Activated effector memory CD4-positive, alpha-beta T cell treated with Interleukin-2 at 50 U/mL for 16 hours (primary cell): ENCODE measurements at places on chromosomes 2 and 18.

- no peak for DNase-seq
These were observed 415.1 kb upstream of the MAP2 start for GRCh38 chr2:209008636-209009287.

GRCh38 chr18:56825321-56825720, 174.2 kb downstream of the WDR7 start:
- DNase-seq: no peak

DNA sequence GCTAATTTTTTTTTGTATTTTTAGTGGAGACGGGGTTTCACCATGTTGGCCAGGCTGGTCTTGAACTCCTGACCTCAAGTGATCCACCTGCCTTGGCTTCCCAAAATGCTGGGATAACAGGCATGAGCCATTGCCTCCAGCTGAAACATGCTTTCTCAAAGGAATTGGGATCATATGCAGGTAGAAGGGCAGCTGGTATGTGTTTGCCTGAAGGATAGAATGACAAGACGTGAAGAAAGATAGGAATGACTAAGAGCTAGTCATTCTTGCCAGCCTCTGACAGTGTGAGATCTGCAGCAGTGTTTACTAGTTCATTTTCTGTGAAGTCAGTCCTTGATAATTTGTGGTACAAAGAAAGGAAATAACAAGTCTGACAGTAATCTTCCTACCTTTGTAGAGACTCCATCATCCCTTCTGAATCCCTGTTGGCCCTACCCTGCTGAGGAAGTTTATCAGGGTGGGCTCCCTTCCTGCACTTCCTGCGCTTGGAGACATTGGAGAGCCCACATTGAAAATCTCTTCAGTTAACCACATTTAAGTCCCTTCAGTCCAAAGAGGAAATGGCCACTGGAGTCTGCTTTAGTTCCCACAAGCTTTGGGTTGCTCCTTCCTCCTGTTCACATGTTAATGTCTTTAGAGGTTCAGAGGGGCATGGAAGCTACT, 14.7 kb downstream of the CFLAR start:
- peak; percentile 28 for DNase-seq

DNA sequence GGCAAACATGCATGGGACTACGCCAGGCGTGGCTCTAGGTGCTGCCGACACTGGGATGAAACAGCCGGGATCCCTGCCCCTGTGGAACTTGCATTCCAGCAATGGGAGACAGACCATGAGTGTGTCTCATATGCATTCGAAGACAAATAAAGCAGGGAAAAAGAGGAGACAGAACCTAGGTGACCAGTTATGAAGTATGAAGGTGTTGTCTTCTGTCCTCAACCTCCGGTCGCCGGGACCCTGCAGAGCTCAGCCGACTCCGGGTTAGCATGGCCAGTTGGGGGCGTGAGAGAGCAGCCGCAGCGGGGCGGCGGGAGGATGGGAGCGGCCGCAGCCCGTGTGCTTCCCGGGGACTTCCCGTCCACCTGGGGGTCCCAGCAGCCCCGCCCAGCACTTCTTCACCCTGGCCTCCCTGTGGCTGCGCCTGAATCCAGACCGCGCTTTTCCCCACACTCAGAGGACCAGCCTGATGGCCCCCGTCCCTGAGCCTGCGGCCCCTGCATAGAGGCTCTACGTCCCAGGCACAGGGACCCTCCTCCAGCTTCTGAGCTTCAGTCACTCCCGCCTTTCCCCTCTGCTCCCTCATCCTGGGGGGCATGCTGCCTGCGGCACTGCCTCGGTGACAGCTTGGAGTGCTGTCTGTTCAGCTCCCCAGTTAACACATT, 11.4 kb downstream of the ID2 start:
- DNase-seq: no peak

DNA sequence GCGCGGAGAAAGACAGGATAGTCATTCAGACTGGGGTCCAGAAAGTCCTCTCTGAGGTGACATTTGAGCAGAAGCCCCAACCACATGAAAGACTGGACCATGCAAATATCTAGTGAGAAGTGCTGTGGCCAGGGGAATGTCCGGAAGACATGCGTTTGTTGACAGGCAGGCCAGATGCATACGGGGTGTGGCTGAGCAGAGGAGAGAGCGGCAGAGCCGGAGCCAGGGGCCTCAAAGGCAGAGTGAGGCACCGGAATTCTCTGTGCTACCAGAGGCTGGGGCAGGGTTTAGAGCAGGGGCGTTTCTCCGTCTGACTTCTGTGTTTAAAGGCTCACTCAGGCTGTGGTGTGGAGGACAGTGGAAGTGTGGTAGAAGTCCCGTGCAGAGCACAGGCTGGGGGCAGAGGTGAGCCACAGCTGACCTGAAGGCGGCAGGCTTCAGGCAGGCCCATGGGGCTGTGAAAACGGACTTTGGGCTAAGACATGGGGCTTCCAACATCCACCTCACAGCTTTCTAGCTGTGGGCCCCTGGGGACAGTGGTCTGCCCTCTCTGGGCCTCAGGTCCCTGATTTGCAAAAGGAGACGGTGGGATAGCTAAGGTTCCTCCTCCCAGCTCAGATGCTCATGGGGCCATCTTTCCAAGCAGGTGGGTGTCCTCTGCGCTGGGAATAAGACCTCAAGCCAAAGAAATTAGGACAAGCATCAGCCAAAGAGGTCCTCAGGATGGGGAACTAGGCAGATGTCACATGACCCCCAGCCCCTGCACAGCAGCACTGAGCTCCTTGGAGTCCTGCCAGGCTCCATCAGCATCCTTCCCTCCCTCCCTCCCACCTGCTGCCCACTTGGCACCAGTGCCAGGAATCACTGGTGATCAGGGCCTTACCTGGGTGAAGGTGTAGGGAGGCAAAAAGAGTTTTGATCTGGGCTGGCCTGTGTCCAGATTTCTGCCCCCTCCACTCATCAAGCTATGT, 11.2 kb downstream of the RUFY4 start:
- DNase-seq: no peak

- DNase-seq: no peak
These were observed 49.3 kb upstream of the ANKRD44 start for GRCh38 chr2:197359859-197360258.

DNA sequence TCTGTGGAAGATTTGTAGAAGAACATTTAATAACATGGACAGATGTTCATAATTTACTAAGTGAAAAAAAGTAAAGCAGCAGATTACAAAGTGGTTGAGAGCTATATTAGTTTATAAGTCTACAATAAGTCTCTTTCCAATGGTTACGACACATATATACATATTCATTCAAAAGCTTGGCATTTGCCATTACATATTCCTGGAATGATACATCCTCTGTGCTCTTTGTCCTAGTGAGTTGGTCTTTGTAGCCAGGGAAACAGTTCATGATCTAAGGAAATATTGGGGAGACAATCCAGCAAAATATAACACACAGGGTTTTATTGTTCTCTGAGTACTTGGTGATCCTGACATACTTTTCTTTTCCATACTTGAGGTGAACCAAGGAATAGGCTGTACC, 32.5 kb upstream of the SOS1 start:
- DNase-seq: no peak

DNA sequence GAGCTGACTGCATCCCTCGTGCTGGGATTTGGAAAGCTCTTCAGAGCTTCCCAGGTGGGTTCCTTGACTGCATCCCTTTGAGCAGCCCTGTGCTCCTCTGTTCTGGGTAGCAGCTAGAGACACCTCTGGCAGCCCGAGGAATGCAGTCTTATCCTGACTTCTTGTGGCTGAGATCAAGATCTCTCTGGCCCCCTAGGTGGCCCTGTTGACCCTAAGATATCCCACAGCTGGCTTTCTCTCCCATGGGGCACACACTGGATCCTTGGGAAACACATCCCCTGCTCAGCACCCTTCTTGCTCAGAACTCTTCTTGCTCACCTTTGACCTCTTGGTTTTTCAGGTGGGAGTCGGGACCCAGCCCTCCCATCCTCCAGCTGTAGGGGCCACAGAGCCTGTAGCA, 237.2 kb downstream of the TSN start:
- DNase-seq: no peak

DNA sequence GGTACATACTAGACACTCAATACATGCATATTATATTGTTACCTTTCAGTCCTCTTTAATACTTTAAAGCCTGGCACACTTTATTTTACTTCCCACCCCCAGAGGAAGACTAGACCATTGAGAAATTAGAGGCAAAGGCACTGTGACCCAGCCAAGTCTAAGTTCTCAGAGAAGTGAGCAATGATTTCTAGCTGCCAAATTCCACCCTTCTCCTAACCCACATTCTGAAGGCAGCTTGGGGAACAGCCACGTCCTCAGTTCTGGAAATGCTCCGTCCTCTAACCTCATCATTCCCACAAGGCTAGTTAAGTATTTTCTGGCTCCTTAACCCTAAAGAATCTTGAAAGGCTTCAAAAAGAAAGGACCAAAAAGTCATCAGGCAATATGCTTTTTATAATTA, 86.6 kb downstream of the COL5A2 start:
- DNase-seq: no peak

DNA sequence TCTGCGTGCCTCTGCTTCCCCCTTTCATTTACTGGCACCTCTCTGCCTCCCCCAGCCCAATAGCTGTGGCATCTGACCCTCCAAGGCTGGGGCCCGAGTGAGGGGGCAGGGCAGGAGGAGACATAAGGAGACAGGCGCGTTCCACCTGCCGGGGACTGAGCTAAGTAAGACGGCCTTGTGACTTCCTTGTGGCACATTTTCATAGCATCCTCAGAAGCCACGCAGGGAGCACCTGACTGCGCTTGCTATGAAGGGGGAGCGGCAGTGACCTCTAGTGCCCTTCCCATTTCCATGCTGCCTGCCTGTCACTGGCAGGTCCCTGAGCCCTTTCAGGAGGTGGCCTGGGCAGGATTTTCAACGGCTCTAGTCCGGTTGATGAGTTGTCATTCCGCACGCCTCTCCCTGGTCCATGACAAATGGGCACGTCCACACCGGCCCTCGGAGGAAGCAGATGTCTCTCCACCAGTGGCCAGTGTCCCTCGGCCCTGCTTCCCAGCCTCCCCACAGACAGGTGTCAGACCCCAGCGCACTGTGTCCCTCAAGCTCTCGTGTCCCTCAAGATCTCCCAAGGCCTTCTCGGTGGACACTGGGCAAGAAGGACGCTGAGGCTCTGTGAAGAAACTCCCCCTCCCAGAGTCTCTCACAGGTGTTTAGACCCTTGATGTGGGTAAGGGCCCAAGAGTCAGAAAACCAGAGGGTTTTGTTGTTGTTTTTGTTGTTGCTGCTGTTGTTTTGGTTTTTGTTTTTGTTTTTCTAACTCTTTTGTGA, 42.7 kb downstream of the CYP26B1 start:
- no peak for DNase-seq

DNA sequence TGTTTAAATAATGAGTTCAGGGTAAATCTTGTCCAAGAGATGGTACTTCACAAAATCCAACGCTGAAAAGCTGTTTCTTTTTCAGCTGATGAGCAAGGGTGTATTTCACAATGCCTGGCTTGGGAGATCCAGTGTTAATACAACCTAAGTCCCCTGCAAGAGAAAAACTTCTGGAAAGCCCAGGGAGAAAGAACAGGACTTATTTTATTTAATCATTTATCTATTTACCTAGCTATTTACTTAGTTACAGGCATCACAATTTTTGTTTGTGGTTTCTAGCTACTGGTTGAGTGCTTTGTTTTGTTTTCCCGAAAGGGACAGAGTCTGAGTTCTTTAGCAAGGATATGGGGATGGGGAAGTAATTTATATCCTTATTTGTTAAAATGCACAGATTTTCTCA, 598.2 kb upstream of the SYT4 start:
- no peak for DNase-seq

DNA sequence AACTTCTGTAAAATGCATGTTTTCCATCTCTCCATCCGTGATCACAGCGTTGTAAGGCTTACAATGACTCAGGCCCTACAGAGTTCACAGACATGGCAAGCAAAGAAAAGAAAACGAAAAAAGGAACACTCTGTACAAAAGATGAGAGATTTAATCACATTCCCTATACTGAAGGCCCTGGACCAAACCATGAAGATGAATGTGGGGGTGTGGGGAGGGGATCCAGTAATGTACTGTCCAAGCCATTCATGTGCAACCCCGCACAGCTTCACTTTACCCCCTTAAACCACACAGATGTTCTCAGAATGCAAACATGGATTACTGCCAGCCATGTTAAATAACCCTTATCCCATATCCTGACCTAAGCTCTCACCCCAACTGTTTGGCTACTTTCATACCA, 391.1 kb downstream of the NCKAP5 start:
- DNase-seq: no peak

DNA sequence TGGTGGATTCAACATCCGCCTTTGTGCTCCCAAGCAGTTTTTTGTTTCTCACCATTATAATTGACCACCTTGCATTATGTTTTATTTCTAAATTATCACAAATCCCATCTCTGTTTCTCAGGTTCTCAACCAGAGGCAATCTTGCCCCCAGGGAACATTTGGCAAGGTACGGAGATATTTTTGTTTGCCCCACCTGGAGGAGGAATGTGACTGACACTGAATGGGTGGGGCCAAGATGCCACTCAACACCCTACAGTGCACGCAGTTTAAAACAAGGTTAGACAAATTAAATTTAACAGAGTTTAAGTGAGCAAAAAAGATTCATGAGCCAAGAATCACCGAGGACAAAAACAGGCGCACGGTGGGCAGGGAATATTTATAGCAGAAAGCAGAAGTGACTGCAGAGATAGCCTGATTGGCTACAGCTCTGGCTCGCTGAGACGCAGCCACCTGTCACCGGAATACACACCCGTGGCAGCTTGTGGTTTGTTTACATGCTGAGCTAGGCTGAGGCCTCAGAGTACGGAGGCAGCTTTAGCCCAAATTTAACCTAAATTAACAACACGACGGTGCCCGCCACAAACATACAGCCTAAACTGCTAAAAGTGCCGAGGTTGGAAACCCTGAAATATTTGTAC, 150.0 kb upstream of the ALKAL2 start:
- DNase-seq: peak; percentile 65

GRCh38 chr2:86039963-86040655, 65.6 kb downstream of the POLR1A start:
- DNase-seq: no peak

- no peak for DNase-seq
These were observed 97.5 kb downstream of the LDLRAD4 start for GRCh38 chr18:13316063-13316462.

DNA sequence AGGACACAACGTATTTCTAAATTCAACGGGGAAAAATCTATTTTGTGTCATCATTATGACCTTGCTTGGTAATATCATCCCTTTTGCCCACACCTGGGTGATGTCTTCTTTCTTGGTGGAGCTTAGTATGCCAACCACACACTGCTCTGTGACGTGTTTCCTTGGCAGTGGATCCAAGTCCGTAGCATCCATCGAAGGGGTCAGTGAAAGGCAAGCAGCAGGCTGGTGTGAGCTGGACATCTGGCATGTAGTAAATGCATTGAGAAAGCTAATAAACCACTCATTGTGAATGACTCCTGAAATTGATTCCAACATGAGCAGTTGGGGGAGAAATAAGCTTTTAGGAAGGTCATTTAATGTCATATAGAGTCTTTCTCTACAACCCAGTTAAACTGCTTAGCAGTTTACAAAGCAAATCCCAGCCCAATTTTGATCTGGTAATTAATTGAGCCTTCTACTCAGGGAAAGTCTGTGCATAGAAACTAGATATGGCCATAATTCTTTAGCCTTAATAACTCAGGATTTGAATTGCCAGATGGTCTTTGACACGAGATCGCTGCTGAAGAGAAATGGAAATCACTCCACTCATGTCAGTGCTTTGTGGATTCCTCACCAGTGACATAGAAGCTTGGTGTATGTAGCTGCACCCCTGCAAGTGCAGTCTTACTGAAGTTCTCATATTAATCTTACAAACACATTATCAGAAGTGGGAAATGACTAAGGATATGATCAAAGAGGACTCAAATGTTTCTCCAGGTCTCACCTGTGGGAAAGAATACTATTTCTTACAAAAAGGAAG, 494.8 kb downstream of the CMPK2 start:
- no peak for DNase-seq

- no peak for DNase-seq
These were observed 371.5 kb downstream of the LNPK start for GRCh38 chr2:175630280-175631244.
